ENCODE measurements at places on chromosomes 1 and 21. TPM values are rescaled to one million over a fixed set of nuclear protein-coding genes. Genes with fewer than 3 reads are reported as not detected.
A peak's percentile ranks its signal among the peaks of the same experiment; 100 is the strongest.

DNA sequence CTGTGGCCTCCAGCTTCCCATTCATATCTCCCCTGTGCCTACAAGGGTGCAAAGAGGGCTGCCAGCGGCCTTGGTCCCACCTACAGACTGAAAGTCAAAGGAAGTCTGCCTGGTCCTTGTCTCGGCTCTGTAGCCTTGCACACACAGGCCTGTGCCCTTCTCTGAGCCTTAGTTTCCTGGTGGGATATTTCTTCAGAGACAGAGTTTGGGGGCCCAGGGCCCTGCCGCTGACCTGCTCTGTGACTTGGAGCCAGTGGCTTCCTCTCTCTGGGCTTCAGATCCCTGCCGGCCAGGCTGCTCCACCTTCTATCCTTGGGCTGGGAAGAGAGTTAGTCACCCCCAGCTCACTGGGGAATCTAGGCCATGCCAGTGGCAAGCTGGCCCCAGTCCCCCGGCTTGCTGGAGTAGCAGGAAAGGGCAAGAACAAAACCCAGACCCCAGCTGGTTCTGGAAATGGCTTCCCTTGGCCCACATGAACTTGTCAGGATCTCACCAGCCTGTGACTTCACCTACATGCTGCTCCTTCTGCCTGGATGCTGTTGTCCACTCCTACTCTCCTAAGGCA lies 1.0 kb upstream of the TMEM61 start:
- DNase-seq, result no peak

DNA sequence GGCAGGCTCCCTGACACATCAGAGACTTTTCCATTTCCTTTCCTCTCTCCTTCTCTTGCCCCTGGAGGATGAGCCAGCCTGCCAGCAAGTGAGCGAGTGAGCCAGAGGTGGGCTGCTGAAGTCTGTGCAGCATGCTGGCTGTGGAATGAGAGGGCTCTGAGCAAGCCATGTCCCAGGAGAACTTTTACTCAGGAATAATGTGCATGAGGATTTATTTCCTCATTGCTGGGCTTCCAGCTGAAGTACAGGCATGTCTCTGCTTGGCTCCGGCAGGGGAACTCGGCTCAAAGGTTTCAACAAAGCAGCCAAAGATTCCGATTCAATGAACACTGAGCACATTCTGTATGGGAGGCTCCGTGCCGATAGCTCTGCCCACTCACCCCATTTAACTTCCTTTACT lies 43.7 kb downstream of the UBIAD1 start:
- DNase-seq, result no peak

DNA sequence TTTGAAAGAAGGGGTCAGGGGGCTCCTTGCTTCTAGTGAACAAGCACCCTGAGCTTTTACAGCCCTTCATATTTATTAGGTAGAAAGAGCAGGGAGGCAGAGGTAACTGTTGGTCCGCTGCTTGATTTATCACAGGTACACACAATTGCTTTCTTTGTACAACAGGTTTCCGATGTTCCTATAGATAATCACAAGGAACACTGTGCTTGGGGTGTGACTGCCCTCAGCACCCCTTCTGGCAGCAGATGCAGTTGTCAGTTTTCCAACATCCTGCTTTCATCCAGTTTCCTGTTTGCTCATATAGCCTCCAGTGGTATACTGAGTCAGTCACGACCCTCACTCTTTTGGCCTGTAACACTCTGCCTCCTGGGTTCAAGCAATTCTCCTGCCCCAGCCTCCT lies 40.6 kb downstream of the SCP2 start:
- DNase-seq, result no peak

DNA sequence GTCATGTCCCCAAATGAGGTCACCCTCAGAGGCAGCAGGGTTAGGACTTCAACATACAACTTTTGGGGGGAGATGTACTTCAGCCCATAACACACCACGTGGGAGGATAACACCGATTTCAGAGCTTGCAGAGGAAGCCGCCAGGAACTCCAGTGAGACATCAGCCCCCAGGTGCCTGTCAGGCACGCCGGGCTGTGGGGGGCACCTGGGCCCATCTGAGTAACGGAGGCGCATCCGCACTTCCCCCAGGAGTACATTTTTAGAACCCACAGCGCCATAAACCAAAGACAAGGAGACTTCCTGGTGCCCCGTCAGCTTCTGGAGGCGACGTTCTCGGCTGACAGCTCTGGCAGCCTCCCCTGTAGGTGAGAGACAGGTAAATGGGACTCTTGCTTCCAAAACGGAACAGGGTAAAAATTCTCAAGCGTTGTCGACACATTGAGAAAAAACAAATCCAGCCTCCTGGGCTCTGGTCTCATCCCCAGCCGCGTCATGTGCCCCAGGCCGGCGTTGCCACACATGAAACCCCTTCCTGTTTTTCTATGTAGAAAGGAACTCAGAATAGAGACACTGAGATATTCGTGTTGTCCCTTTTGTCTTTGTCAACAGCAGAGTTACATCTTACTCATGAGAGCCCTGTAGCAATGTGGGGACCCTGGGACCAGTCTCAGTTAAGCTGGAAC lies 93.3 kb downstream of the PDE9A start:
- DNase-seq, result no peak

- no peak for DNase-seq
Measured at GRCh38 chr1:200355801-200356200, 54.0 kb downstream of the ZNF281 start.

DNA sequence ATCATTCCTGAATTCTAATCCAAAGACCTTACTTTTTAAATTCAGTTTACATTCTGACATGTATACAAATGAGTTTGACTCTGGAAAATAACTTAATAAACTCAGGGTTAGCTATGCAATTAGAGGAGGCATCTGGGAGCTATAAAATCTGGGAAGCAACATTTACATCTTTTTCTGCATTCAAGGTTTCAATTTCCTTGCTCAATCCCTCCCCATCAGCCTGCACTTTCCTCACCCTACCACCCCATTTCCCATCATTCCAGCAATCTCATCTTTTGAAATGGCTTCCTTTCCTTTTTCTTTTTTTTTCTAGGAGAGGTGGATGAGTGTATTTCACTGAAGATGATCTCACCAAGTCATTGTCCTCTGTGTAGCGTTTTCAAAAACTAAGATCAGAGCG lies 65.3 kb upstream of the BEND5 start:
- no peak for DNase-seq

- DNase-seq, result no peak
Measured at GRCh38 chr1:224450561-224451350, 16.2 kb upstream of the WDR26 start.

DNA sequence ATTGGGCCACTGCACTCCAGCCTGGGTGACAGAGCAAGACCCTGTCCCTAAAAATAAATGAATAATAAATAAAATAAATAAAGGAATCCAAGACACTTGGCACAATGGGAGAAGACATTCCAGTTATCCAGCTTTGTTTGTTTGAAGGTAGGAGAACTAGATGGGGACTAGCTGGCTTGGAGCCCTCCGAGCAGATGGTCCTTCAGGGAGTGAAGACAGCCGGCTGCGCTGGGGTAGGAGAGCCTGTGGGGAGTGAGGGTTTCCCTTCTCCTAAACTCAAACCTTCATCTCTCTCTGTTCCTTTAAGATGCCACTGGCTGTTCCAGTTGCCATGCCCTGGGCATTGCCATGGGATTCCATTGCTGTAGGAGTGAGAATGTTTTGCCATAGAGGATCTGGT lies 120.6 kb downstream of the NAV1 start:
- DNase-seq, result no peak

GRCh38 chr1:67688526-67689219 lies 3.7 kb downstream of the GADD45A start:
- no peak for DNase-seq

GRCh38 chr1:94468708-94469107 lies 50.5 kb downstream of the ABCD3 start:
- DNase-seq, result no peak

GRCh38 chr1:114100148-114100547 lies 53.5 kb downstream of the SYT6 start:
- no peak for DNase-seq

DNA sequence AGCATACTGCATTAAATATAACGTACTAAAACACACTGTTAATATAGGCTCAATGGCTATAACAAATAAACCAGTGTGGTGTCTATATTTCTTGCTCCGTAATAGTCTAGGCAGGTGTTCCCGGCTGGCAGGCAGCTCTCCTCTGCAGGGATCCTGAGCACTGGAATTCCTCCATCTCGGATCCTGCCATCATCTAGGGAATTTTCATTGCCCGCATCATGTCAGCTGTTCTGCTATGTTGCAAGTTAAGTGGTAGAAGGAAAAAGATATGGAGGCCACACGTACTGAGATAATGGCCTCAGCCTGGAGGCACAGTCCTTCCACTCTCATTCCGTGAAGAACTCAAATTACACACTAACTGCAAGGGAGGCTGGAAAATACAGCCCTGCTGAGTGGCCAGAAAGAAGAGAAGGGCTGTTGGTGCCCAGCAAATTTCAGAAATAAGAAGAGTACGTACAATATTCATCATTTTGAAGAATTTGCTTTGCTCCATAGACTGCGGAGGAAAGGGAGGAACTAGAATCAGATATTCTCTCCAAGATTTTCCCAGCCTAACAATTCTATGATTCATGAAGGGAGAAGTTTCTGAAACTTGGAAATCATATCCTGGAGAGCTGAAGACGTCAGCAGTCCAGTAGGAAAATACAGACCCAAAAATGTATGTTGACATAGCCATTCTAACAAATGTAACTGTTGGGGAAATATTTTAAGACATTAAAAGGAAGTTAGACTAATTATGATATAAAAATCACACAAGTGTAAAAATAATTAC lies 263.3 kb downstream of the MRPL39 start:
- DNase-seq, result no peak

DNA sequence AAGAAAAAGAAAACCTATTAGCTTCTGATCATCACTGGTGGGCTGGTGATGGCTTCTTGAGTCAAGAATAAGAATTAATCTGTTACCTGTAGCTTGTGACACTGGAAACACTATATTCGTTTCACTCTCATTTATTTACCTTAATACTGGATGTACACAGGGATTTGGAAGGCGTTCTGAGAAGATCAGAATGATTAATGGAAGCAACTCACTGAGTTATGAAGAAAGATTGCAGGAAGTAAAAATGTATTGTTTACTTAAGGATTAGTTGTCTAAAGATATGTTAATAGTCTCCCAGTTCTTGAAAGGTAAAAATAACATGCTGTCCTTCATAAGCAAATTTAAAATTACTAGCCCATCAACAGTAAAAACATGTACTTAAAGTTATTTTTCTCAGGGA lies 644.9 kb upstream of the NCAM2 start:
- DNase-seq, result no peak

DNA sequence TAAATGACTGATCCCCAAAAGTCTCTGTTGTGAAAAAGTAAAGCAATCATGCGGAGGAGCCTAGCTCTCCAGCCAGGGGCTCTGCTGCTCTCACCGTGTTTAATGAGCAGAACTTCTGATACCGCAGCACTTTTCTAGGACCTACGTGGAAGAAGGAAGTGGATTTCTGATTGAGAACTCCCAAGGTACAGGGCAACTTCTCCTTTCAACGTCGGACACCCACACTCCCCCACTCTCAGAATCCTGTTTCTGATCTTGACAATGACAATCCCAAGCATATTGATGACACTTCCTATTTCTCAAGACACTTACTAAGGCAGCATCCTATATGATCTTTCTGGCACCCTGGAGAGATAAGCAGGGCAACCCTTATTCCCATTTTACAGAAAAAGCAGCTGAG lies 78.4 kb downstream of the PROX1 start:
- DNase-seq, result no peak

DNA sequence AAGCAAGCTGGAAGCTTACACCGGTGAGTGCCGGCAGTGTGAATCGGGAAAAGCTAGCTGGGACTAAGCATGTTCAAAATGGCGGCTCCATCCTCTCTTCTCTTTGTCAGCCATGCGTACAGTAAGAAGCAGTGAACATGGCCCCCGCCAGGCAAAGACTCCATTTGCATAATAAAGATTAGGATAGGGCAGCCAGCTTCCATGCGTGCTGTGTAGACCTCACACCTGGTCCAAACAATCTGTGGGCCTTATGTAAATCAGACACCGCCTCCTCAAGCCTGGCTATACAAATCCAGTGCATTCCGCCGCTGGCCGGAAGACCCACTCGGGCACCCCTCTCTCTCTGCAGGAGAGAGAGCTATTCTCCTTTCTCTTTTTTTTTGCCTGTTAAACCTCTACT lies 150.3 kb downstream of the TIAM1 start:
- DNase-seq, result no peak

- no peak for DNase-seq
Measured at GRCh38 chr1:223209992-223210787, 67.1 kb upstream of the TLR5 start.

- no peak for DNase-seq
Measured at GRCh38 chr1:114040273-114041015, 61.2 kb downstream of the OLFML3 start.

DNA sequence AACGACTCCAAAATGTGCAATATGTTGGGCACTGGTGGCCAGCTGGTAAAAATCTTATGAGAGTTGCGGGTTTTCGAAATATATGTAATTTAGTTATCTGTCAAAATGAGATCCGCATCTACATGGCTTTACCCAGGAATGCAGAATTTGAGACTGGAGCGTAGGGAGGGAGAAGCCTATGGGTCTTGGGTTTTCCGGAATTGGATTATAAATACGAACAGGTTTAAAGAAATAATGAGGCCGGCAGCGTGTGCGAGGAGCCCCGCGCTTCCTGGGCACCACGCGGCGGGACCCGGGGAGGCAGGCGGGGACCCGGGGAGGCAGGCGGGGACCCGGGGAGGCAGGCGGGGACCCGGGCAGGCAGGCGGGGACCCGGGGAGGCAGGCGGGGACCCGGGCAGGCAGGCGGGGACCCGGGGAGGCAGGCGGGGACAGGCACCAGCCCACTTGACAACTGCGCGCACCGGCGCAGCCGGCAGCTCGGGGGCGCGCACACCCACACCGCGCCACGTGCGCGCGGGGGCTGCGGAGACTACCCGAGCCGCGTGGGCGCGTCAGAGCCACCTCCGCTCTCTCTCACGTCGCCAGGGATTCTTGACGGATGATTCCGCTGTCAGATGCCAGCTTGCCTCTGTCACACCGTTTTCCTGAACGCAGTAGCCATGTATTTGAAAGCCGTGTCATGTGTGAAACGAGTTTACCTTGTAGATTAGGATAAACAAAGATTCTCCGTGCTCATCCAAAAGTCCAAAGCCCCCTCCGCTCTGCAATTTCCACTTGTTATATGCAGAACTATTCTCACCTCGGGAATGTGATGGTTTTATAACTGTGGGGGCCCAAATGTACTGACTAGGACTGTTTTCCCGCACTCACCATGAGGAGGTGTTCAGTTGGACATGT lies 54.3 kb upstream of the HNRNPU start:
- DNase-seq, result peak; percentile 11

The CTSS gene
- 0.17 TPM for total RNA-seq

The AVPR1B gene
- total RNA-seq, result 0.60 TPM

The KRTAP10-10 gene
- total RNA-seq, result not detected

The TTLL10 gene
- 5.0 TPM for total RNA-seq

The LRRC53 gene
- total RNA-seq, result not detected

The STUM gene
- 0.55 TPM for total RNA-seq

The SPRR4 gene
- total RNA-seq, result not detected

The MSH4 gene
- total RNA-seq, result 0.55 TPM

The KANK4 gene
- total RNA-seq, result 1.0 TPM

All from progenitor cell of endocrine pancreas (in vitro differentiated cells).